ENCODE measurements at places on chromosomes 1 and 21. TPM values are rescaled to one million over a fixed set of nuclear protein-coding genes. Genes with fewer than 3 reads are reported as not detected.

GRCh38 chr1:19764848-19765247, 34.9 kb downstream of the TMCO4 start:
- DNase-seq, result no peak

DNA sequence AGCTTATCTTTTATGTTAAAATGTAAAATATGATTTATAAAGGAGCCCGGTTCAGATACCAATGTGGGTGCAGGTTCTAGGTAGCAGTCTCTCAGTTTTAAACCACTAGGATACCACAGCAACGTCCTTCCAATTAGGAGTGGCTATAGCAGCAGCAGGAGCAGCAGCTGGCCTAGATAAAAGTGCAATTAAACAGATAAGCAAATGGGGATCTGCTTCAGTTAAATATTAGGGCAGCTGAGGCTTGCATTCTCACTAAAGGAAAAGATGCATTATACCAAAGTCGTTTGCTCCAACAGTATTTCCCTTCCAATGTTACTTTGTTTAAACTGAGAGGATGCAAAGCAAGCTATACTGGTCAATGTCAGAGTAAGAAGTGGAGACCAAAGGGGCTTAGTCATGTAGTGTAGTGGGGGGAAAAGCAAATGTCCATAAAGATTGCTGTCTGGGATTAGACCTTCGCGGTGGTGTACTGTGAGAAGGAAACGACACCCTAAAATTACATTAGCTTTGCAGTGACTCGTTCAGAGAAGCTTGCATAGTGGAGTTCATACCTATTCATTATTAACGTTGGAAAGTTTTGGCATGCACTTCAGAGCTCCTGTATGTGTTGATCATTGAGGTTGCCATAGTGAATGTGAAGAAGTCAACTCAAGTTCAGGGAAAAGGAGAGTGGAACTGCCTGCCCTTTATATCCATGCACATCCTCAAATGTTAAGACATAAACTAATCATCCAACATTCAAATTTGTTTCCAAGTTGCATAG, 272.2 kb downstream of the VAV3 start:
- no peak for DNase-seq

The LDLRAD1 gene
- total RNA-seq, result not detected

GRCh38 chr1:11147197-11147770, 41.9 kb upstream of the ANGPTL7 start:
- no peak for DNase-seq

DNA sequence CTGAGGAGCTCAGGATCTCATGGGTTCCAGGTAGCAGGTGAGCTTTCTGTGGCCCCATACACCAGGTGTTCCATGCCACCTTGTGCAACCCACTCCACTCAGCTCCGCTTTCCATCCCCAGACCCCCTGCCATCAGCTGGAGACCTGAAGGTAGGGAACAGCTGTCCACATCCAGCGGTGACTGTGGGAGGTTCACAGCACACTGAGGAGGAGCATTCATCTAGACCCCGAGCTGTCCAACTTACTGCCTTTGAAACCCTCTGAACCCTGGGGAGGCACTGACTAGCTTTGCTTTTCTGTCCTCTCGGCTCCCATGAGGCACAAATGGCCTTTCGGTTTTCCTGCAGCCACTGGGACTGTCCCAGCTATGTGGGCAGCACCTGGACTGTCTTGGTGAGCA, 27.9 kb upstream of the ABCG1 start:
- no peak for DNase-seq

- peak; percentile 57 for DNase-seq
These were observed 64.3 kb upstream of the TRABD2B start for GRCh38 chr1:48061162-48062136.

The FCGR1A gene
- not detected for total RNA-seq

GRCh38 chr1:233379869-233380438, 52.4 kb downstream of the MAP3K21 start:
- no peak for DNase-seq

The KRTAP26-1 gene
- not detected for total RNA-seq

DNA sequence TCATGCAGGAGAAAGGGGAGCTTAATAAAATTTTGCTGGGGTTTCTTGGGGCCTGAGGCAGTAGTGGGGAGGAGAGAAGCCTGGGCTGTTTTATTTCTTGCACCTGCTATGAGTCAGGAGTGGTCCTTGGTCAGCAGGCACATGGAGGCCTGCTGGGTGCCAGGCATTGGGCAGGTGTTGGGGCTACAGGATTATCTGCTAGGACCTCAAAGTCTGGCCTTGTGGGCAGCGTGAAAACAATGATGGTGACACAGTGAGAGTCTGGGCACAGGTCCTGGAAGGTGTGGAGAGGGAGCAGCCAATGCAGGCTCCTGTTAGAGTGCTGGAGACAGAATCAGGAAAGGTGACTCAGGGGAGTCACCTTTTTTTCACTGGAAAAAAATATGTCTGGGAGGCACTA, 17.2 kb downstream of the ROR1 start:
- no peak for DNase-seq

DNA sequence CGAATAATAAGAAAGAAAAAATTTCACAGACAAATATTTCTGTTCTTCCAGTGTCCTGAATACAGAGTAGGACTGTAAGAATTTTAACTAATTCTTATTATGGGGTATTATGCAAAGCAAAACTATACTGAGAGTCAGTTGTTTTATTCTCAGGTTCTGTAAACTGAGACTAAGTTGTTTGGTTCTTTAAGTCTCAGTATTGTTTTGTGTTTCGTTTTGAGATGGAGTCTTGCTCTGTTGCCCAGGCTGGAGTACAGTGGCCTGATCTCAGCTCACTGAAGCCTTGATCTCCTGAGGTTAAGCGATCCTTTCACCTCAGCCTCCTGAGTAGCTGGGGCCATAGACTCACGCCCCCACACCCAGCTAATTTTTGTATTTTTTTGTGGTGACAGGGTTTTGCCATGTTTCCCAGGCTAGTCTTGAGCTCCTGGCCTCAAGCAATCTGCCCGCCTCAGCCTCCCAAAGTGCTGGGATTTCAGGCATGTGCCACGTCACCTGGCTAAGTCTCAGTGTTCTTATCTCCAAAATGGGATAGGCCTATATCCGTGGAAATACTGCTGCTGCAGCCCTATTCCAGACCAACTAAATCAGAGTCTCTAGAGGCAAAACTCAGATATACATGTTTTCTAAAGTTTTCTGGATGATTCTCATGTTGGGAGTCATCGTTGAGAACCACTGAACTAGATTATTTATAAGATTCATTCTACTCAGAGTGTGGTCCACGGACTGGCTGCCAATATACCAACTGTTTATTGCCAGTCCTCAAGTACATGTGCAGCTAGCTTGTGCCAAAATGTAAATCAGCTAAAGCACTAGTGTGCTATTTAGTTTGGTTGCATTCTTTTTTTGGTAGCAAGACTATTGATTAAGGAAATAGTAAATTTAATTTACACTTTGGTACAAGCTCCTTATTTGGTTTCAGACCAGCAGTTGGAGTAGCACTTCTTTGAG, 116.6 kb downstream of the HS2ST1 start:
- no peak for DNase-seq

The PCSK9 gene
- not detected for total RNA-seq

DNA sequence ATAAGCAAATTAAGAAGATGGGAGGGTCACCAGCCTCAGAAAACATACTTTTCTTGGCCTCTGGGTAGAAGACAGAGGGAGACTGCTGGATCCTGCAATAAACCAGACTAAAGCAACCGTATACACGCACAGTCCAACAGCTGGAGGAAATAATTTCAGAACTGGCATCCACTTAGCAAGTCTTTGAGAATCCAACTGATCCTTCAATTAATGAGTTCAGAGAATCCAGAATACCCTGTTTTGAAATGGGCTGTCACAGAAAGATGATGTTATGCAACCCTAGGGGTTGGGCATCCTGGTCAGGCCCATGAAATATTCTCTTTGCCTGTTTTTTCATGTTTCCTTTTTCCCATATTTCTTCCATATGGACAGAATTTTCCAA, 134.0 kb upstream of the MAGI3 start:
- no peak for DNase-seq

The ZNF695 gene
- not detected for total RNA-seq

DNA sequence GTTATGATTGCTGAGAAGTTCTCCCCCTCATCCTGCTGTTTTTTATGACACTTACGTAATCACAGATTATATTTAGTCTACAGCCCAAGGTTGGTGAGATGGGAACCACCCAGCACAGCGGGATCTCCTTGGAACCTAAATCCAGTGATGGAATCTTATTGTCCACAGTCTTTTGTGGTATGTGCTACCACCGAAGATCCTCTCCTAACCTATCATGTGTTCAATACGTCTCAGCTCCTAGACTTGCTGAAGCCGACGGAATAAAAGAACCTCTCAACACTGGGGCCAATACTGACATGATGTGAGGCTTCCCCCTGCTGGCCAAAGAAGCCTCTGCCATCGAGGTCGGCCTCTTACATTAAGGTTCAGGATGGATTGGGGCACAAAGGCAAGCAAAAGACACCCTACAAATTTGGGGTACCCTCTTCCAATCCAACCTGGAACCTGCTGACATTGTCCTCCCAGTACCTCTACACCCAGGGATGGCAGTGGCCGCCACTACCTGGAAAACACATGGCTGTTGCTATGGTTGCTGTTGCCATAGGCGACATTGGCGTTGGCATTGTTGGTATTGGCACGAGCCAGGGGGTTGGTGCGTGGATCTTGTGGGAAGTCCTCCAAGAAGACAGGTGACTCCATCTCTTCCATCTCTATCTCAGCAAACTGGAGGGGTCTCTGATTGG, 19.4 kb upstream of the KIF21B start:
- DNase-seq, result no peak

The LYPD8 gene
- not detected for total RNA-seq

DNA sequence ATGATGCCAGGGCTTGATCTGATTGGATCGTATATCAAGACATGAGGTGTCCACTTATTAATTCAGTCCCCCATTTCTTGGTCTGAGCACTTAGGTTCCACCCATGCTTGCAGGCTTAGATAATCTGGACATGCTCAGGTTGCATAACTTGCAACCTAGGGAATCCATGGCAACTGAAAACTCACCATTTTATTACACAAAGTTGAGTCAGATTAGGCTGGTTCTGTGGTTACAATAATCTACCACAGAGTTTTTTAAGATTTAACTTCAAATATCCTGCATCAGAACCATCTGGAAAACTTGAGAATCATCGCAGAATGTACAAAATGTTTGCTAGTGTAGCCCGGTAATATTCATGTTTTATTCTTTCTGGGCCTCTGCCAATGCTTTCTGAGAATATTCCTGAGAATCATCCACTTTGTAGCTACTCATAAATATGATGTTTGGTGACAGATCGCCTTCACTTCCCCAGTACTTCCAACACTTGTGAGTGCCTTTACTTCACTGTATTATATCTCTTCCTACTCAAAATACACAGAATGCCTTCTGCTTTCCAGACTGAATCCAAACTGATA, 707.2 kb upstream of the ADAMTS5 start:
- no peak for DNase-seq

The FNDC5 gene
- total RNA-seq, result 43.7 TPM

DNA sequence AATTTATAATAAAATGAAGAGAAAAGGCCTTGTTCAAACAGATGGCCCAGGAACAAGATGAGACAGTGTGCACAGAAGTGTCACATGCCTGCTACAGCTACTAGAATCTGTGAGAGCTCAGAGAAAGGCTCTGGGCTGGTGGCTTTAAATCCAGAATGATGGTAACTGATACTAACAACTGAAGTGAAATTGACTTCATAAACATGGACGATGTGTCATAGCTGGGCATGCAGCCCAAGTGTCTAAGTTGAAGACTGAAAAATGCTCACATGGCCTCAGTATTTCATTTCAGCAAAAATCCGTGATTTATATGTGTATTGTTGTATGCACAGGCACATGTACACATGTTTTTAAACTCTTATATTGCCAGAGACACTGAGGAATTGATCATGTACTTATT, 208.3 kb upstream of the RUNX1 start:
- DNase-seq, result peak; percentile 59

The OR2T2 gene
- not detected for total RNA-seq

The FBXO2 gene
- 0.83 TPM for total RNA-seq

GRCh38 chr1:15479654-15480347, 3.9 kb downstream of the CELA2B start:
- DNase-seq, result no peak

The MANEAL gene
- total RNA-seq, result 2.7 TPM

DNA sequence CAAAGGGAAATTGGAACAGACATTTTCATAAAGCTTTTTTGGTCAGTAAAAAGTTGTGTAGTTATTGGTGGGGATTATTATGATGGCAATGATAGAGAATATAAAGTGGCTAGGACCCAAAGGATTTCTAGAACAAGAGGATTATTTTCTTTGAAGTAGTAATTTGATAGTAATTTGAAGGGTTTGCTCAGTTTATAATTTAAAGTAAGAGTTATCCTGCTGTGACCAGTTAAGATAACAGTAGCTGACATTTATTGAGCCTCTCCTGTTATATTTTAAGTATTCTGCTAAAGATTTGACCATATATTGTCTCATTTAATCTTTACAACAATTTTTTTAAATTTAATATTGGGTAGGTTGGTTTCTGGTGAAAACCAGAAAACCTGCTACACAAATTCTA, 14.7 kb downstream of the CAPZA1 start:
- DNase-seq, result no peak

The TMIGD3 gene
- 4.7 TPM for total RNA-seq

The CAMK1G gene
- total RNA-seq, result 0.30 TPM

DNA sequence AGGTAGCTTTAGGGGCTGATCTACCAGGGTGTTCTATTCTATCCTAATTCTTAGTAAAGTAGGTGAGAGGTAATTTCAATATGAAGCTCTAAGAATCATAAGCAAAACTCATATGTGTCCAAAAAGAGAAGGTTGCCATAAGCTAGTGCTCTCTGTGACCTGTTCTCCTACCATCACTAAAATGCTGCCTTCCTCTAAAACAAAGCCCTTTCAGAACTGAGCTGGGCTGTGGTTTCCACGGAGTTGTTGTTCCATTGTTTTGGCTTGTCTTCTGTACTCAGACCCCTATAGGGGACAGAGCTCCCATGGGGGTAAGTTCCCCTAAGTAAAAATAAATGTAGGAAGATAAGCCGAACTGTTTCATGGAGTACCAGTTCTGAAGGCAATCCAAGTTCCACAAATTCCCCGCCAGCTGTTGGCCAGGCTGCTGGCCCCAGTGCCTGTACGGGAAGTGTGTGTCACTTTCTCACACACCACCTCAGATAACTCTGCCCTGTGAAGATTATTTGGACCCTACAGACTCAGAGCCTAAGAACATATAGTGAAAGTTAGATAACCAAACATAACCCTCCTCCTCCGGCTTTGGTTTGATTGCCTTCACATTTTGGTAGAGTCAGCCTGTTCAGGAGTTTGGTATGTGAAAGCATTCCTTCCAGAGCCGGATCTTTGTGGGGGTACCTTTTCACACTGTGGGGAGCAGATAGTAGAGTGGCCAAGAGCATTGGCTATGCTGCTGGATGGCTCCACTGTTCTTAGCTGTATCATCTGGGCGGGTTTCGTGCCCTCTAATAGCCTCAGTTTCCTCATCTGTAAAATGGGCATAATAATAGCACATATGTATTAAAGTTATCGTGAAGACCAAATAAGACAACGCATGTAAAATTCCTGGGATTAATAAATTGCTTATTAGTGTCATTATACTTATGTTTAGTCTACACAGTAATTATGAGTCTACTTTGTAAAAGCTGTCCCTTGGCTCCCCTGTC, 10.8 kb downstream of the DPT start:
- DNase-seq, result peak; percentile 54

The S100A7A gene
- total RNA-seq, result not detected

The ADAM30 gene
- total RNA-seq, result not detected
